ENCODE measurements at places on chromosomes 2 and 18.

GRCh38 chr2:216698895-216699294, 3.5 kb upstream of the IGFBP5 start:
- no peak for DNase-seq

DNA sequence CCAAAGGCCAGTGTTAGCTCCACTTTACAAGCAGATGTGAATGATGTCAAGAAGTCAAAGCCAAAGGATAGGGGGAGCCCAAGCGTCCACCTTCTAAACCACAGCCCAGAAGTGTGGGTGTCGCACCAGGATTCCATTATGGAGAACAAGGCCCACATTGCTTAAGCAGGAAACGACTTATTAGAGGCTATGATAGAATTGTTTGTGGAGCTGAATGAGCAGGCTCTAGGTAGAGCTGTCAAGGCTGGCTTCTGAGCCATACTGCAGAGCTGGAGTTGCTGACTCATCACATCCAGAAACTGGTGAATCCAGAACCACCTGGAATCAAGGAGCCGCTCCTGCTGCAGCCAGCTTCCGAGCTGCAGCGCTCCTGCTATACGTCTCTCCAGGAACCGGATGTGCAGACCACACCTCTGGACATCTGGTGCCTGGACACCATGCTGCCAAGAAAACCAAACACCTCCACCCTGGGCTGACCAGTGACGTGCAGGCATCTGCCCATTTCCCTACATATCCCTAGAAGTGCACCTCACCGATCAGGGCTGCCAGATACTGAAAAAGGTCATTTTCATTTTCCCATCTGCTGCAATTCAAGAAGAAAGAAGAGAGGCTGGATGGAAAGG, 6.2 kb upstream of the TWIST2 start:
- DNase-seq = no peak

- DNase-seq = no peak
Observed at GRCh38 chr2:9644603-9645002, 13.8 kb upstream of the YWHAQ start.

GRCh38 chr2:149765636-149766035, 178.1 kb upstream of the MMADHC start:
- DNase-seq = no peak
